ENCODE measurements at places on chromosomes 5 and 9.

DNA sequence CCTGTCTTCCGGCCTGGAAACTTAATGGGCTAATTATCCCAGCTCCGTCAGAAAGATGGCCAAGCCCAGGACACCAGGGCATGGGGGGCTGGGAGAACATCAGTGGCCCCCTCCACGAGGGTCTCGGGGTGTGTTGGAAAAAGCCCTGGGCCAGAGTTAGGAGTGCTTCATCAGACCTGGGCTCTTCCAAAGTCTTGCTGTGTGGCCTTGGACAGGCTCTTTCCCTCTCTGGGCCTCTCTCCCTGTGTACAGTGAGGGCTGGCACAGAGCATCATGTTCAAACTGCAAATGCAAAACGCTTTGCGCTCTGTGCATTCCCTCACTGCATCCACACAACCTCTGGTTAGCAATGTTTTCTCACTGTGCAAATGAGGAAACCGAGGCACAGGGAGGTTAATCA lies 48.3 kb downstream of the ASS1 start:
- no peak for DNase-seq

GRCh38 chr5:96006291-96006690 lies 44.6 kb upstream of the ELL2 start:
- DNase-seq = no peak

DNA sequence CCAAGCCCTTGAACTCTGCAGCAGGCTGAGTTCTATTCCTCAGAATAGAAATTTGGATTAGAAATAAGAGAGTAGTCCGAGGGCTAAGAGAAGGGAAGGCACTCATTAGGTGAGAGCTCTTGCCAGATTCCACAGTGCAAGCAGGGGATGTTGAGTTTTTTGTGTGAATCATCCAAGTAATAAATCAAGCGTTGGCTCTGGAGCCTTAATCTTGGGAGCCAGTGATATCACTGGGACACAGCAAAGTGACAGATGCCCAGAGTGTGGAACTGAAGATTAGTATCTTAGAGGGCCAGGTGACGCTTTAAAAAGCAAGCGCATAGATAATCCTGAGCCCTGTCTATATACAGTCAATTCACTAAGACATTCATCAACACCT lies 60.3 kb downstream of the FOXD1 start:
- DNase-seq = no peak

DNA sequence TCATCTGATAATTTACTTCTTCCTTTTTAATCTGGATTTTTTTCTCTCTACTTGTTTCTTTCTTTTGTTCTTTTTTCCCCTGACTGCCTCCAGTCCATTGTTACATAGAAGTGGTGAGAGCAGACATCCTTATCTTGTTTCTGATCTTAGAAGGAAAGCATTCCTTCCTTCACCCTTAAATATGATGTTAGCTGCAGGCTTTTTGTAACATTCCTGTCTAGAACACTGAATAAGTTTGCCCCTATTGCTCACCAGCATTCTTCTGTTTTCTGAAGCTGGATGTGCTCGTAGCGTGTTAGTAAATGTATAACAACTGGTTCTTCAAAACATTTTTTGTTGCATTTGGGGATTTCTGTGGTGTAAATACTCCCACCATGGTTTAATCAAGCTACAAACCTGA lies 136.7 kb upstream of the NFIL3 start:
- no peak for DNase-seq
